ENCODE measurements at places on chromosomes 3 and 15.
A peak's percentile ranks its signal among the peaks of the same experiment; 100 is the strongest.

GRCh38 chr3:12356996-12357395 lies 68.1 kb downstream of the PPARG start:
- no peak for DNase-seq

DNA sequence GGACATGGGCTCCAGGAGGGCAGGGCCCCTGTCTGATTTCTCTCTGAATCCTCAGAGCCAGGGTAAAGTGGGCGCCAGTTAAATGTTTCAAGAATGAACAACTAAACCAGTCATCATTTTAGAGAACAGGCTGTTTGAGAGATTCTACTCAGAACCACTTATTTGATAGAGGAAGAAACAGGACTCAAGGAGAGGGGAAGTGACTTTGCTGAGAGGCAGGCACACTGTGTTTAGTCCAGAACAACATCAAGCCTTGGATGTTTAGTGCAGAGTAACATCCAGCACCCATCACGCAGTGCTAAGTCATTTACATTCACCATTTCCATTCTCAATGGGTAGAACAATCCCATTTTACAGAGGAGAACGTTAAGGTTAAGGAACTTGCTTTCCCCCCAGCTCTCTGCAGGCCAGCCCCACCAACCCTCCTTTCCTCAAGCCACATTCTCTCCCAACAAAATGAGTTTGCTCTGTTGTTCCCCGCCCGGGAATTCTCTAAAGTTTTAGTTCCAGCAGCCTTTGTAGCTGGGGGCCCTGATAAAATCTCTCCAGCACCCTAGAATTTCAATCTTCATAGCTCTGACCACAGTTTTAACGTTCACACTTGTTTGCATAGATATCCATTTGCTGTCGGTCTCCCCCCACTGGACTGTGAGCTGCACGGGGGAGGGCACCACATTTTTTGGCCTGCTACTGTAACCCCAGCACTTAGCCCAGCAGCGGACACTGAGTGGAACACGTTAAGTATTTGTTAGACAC lies 962 bp downstream of the NMNAT3 start:
- no peak for DNase-seq

DNA sequence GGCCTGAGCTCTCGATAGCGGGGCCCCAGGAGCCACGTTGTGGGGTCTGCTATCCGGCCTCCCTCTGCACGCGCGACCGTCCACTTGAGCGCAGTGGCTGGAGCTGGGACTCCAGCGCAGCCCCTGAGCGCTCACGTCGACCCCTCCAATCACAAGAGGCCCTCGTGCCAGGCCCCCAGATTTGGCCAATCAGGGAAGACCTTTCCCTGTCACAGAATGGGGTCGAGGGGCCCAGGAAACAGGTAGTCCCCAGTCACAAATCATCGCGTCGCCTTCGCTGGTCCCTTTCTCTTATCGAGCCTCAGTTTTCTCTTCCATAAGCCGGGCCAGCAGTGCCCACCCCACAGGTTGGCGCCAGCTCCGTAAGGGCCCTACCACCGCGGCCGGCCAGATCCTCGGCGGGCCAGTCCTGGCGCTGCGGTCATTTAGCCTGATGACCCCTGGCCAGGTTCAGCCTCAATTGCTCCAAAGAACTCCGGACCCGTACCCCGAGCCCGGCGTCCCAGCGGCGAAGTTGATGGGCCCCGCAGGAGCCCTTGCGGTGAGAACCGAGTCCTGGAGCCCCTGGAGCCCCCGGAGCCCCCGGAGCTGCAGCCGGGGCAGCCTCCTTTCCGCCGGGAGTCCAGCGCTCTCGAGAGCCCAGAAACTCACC lies 435 bp downstream of the ALDH1L1 start:
- no peak for DNase-seq

DNA sequence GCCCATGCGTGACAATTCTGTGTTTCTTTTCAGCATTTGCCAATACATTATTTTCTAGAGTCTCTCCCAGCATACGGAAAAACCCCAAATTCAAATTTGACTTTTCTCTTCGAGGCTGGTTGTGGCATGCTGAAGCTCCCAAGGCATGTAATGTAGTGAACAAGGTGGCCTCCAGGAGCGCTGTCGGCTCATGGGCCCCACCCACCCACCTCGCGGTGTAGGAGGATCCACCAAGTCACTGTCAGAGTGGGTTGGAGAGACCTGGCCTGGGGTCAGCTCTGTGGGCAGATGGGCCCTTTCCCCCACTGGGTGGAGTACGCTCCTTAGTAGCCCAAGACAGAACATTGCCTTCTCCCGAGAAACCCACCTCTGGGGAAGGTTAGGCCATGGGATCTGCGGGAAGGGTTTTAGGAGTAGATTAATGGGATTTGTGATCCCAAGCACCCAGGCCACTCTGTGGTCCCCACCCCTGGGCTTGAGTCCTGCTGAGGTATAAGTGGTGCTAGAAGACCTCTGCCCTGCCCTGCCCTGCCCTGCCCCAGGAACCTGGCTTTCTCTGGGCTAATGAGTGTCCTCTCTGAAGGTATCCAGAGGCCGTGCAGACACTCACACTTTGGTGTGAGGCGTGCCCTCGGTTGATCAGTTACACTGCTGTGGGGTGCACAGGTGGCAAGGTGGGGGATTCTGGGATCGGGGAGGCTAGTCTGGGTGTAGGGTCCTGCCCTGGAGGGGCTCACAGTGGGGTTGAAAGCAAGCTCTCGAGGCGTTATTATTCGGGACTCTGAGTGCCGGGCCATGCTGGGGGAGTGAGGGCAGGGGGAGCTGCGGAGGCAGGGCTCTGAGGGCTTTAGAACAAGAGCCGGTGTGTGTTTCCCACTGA lies 97.9 kb downstream of the APBA2 start:
- no peak for DNase-seq

- DNase-seq: no peak
Measured at GRCh38 chr3:34020170-34020569, 221.7 kb downstream of the PDCD6IP start.

DNA sequence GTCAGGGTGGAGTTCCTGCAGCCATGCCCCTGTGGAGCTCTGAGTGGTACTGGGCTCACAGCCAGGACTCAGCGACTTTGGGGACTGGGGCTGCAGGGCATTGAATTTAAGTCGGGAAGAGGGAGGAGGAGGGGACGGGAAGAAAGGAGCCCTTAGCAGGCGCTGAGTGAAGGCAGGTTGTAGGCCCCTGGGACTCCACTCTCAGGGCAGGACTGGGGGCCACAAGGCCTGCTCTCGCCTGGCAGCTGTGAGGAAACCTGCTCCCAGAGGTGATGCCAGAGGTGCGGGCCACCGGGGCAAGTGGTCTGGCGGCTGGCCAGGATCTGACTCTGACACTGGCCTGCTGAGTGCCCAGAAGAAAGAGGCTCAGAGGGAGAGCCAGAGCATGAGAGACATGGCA lies 73.5 kb downstream of the EPHB3 start:
- no peak for DNase-seq

GRCh38 chr3:151204530-151205402 lies 1.8 kb upstream of the GPR171 start:
- DNase-seq: no peak

GRCh38 chr15:76730262-76730661 lies 174.9 kb downstream of the SCAPER start:
- no peak for DNase-seq

DNA sequence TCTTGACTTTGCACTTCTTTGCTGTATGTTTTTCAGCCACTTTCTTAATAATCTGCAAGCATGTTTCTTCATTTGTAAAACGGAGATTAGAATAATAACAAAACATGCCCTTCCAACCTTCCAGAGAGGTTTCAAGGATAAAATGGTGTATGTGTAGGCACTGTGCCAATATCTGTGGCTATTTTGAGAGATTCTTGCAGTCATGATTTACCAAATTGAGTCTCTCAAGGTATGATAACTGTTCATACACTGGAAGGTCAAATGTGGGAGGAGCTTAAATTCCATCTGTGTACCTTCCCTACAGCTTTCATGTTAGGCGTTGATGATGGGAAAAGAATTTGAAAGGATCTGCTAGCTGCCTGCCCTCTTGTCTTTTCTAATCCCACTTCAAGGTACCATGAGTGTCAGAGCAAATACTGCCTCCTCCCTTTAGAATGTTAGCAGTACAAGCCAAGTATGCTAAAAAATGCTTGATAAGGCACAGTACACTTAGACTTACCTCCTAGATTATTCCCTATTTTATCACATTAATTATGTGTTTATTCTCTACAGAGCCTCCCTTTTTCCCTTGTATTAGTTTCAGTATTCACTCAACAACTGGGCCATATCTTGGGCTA lies 78.0 kb upstream of the ST8SIA2 start:
- DNase-seq: no peak

DNA sequence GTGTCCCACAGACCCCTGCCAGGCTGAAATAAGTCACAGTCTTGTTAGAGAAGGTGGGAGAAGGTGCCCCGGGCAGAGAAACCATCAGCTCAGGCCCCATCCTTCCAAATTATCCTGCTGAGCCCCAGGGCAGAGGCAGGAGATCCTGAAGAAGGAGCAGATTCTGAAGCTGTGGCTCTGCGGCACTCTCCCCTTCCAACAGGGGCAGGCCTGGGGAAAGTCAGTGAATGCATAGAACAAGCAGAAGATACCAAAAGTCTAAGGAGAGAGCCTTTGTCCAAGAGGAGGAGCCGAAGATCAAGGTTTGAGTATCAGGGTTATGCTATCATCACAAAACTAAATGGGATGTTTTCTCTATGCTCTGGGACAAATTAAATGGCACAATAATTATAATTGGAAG lies 249.3 kb downstream of the XXYLT1 start:
- DNase-seq: no peak

GRCh38 chr15:36066757-36067156 lies 512.7 kb upstream of the CDIN1 start:
- no peak for DNase-seq

DNA sequence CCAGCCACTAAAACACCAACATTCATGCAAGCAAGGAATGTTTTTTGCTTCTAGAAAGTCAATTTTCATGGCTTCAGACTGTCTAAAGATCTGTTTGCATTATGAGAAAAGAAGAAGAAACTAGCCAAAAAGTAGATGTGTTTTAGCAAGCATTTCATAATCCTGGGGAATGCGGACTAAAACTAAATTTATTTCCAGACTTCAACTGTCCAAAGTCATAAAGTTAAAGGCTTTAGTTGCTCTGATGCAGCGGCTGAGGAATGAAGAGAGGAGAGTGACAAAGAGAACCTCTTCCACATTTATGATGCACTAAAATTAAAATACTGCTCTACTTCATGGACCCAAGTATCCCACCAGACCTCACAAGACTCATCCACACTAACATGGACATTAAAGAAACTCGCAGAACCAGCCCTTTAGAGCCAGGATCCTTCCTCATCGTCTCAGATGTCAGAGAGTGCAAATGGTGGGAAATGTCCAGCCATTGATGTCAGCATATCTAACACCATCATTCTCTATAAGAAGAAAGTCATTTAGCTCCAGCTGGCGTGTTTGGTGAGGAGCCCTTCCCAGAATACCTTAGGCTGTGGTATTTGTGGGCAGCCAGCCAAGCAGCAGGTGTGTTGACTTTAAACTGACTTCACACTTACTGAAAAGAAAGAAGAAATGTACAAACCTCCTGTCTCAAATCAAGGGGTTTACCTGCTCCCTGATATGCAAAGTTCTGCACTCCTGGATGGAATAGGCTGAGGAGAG lies 17.4 kb downstream of the FYCO1 start:
- DNase-seq: peak; percentile 38

- no peak for DNase-seq
Measured at GRCh38 chr3:6928064-6928463, 67.1 kb downstream of the GRM7 start.

DNA sequence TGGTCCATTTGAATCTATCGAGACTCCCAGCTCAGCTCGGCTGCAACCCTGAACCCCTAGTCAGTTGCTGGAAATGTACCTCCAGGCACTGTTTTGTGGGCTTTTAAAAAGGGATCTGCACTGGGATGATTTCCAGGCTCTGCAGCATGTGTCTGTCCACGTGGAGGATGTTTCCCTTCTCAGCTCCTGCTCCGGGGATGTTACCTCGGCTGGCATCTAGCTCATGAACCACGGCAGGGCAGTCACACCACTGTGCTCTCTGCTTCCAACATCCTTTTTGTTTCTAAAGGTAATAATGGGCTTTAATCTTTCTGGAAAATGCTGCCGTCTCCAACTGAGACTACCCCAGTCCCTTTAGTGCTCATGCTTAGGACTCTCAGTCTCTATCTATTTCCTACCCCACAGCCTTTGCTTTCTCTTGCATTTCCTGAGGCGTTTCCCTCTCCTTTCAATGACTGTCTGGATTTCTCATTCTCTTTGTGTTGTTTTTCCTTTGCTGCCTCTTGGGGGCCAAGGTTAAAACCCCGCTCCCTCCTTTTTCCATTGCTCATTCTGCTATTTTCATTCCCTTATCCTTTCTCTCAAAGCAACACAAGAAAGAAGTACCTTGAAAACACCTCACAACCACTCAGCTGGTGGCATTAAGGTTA lies 42.9 kb upstream of the AKAP13 start:
- DNase-seq: no peak

GRCh38 chr3:123194552-123194951 lies 7.2 kb upstream of the SEC22A start:
- no peak for DNase-seq

DNA sequence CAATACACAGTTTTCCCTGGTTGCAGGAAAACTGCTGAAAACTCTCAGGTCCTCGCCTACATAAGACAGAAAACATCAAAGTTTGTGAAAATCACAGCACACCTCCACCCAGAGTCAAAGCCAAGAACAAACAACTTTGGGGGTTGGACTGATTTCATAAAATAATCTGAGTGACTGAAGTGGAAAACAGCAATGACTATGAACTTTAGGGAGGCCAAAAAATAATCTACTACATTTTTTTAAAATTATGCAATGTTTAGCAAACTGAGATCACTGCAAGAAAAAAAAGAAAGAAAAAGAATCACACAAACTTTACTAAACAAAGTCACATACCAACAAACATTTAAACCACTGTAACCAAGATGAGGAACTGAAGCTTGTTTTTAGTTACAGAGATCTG lies 15.9 kb upstream of the FOXP1 start:
- DNase-seq: no peak

DNA sequence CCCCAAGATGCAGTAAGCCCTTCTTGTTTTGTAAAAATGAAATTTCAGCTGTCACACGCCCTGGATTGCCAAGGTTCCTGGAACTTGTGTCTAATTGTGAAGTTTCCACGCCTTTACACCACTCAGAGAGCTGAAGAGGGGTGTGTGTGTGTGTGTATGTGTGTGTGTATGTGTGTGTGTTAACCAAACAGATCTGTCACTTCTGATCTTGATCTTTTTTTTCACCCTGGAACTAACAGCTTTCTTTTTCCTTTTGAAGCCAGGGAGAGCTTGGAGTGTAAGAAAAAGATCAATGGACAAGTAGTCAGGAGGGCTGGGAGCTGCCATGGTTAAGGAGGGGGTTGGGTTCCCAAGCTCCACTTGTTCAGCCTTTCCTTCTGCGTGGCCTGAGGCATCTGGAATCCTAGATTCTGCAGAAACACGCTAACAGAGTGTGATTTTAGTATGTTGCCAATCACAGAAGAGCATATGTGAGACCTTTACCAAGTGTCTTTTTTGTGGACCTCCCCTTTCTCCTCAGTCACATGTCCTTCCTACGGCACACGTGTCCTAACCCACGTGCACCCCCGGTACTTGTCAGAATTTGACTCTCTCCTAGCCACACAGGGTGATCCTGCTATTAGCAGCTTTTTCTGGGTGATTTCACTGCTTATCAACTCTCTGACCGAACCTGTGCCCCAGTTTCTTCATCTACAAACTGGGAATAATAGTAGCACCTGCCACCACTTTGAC lies 11.5 kb downstream of the TIMP4 start:
- no peak for DNase-seq

GRCh38 chr15:56251315-56252095 lies 7.8 kb upstream of the RFX7 start:
- DNase-seq: no peak
